Activated gamma-delta T cell treated with anti-CD3 and anti-CD28 coated beads, Interleukin-2, amount 50 U/mL, for 16 hours (primary cell): ENCODE measurements at places on chromosomes 6 and 20.

- no peak for DNase-seq
Measured at GRCh38 chr6:70099732-70100131, 203.2 kb downstream of the COL9A1 start.

DNA sequence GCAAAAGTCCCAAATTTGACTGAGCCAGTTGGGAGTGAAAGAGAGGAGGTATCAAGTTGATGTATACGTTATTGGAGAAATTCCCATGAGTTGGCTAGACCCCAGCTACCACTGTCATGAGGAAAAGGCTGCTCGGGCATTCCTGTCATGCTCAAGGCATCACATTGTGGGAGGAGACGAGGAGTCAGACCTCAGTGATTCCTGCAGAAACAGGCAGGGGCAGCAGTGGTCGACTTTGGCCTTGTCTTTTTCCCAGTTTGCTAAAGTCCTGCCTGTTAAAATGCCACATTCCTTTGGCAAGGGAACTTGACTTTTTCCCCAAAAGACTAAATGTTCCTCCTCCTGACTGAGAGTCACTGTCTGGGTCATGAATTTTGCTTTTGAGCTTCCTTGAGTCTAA, 295.5 kb upstream of the HS3ST5 start:
- DNase-seq, result no peak

DNA sequence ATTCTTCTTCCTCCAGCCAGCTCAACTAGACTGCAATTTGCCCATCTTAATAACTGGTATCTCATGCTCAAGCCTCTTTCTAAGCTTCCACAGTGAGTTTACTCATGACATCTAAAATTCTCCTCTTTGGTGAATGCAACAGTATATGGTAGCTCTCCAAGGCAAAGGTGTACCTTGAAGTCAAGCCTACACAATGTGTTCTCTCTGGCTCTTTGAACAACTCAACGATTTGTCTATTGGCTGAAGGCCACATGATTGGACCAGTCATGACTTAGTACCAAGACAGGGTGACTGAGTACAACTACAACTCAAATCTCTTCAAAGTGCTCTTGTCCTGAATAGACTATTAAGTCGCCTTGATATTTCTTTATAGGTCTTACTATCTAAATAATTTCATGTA, 199.6 kb downstream of the PKHD1 start:
- no peak for DNase-seq

DNA sequence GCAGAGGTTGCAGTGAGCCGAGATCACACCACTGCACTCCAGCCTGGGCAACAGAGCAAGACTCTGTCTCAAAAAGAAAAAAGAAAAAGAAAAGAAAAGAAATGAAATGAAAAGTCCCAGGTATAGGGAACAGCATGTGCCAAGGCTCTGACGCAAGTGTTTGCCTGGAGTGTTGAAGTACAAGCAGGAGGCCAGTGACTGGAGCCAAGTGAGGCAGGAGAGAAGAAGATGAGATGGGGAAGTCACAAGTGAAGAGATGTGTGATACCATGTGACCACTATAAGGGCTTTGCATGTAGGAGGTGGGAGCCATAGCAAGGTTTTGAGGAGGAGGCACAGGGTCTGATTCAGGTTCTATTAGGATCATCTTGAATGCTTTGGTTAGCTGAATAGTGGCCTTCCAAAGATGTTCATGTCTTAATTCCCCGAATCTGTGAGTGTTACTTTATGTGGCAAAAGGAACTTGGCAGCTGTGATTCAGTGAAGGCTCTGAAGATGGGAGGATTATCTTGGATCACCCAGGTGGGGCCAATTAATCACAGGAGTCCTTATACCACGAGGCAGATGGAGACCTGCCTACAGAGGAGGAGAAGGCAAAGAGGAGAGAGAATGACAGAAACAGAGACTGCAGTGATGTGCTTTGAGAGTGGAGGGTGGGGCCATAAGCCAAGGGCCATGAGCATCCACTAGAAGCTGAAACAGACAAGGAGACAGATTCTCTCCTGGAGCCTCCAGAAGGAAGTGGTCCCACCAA, 91.1 kb upstream of the PTPN1 start:
- DNase-seq, result no peak

GRCh38 chr20:57869951-57870315, 160.1 kb upstream of the PMEPA1 start:
- DNase-seq, result no peak

DNA sequence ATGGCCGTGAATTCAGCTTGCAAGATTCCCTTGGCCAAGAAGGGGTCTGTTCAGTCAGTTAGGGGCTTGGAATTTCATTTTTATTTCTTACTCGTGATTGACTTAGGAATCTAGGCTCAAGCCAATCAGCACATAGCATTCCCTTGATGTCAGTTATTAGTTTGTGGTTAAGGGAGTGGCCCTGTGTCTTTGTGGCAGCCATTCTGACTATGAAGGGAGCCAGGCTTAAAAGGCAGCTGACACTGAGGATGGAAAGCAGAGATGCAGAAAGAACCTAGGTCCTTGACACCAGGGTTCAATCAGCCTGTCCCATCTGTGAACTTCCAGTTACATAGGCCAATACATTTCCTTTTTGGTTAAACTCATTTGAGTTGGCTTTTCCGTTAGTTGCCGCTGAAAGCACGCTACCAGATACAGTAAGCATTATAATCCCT, 48.1 kb downstream of the MCUR1 start:
- no peak for DNase-seq

DNA sequence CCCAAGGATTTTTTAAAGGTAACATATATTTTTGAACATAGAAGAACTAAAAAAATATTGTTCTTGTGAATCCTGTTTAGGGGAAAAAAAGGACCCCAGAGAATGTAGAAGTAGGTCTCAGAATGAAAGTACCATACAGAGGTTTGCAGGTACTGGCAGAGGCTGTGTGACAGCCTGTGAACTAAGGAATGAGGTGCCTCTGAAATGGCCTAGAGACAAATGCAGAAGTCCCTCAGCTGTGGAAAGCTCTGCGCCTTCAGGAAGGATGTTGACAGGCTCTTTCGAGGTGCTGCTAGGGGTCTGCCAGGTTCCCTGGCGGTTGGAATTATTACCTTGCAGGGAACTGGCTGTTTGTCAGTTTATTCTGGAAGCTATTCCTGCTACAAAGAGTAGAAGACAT, 8.6 kb upstream of the TUBB2B start:
- no peak for DNase-seq

GRCh38 chr6:114810468-114810867, 467.6 kb upstream of the HS3ST5 start:
- DNase-seq, result no peak

DNA sequence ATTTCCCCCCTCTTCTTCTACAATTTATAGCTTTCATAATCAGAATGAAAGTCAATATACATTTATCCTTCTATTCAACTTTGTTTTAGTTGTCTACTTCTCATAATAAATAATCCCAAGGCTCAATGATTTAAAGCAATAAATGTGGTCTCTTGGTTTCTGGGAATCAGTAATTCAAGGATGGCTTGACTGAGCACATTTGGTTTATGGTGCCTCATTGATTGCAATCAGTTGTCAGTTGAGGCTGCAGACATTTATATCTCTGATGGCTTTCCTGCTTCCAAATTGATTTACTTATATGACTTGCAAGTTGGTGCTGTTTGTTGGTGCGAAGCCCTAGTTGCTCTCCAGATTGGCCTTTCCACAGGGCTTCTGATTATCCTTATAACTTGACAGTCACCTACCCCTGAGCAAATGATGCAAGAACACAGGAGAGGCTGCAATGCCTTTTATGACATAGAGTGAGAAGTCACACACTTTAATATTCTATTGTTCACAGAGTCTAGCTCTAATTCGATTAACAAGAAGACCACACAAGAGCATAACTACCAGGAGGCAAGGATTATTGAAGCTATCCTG, 2.7 kb upstream of the CRISP1 start:
- no peak for DNase-seq

GRCh38 chr20:53813636-53814035, 220.0 kb upstream of the ZNF217 start:
- DNase-seq, result no peak

DNA sequence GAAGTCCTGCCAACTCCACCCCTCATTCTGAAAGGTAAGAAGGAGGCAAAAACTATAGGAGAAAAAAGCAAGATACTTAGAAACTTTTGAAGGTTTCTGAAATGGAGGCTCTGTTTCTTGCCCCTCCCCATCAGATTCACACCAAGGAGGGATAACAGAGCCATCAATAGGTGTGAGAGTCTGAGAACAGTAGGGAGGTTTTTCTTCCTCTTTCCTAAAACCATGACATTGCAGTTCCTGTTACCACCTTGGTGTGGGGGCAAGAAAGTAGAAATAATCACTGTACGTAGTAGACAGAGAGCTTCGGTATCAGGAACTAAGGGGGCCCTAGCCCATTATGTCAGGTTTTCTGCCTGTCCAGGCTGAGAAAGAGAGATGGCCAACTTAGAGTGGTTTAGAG, 333.3 kb upstream of the SYNCRIP start:
- DNase-seq, result no peak

DNA sequence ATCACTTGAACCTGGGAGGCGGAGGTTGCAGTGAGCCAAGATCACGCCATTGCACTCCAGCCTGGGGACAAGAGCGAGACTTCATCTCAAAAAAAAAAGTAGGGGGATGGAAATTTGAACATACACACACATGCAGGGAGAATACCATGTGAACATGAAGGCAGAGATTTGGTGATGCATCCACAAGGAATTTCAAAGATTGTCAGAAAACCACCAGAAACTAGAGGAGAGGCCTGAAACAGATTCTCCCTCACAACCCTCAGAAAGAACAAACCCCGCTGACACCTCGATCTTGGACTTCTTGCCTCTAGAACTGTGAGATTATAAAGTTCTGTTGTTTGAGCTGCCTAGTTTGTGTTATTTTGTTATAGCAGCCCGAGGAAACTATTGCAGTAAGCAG, 125.5 kb downstream of the GPX5 start:
- DNase-seq, result no peak

- no peak for DNase-seq
Measured at GRCh38 chr6:24827162-24827561, 28.4 kb upstream of the ARMH2 start.

DNA sequence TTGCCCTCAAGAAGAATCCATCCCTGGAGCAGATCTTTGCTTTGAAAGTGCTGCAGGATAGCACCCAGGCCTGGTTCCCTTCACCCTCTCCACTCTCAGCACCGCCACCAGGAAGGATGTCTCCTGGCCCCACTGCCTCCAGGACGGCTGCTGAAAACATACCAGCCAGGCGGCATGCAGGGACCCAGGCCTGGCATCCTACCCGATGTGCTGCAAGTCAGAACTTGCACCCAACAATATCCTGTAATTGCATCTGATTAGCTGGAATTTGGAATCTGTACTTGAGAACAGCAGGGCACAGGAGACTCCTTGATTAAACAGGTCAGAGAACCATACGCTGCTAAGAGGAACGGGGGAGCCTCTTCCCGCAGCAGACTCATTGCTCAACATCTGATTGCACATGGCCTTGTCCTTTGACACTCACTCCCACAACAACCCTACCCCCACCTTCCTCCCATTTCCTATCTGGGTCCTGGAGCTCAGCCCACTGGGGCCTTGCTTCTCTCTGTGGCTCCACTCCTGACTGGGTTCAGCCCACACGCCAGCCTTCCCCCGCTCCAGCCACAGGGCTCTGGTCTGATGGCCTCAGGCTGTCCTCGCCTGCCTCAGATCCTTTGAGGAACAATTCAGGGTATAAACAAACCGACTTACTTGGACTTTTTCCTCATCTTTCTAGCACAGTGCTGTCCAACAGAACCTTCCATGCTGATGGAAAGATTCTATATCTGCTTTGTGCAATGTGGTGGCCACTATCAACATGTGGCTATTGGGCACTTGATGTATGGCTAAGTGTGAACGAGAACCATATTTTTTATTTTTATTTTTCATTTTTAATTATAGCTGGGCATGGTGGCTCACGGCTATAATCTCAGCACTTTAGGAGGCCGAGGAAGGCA, 78.0 kb downstream of the FGD2 start:
- no peak for DNase-seq
